ENCODE measurements at places on chromosomes 4 and X. TPM values are rescaled to one million over a fixed set of nuclear protein-coding genes. Genes with fewer than 3 reads are reported as not detected.

The FMR1NB gene
- not detected for polyA plus RNA-seq

The FREM3 gene
- polyA plus RNA-seq = 0.35 TPM

The SSX1 gene
- polyA plus RNA-seq = not detected

The CLCN4 gene
- 21.7 TPM for polyA plus RNA-seq

The STPG2 gene
- polyA plus RNA-seq = not detected

Data from neural cell (in vitro differentiated cells).